Thoracic aorta (tissue), 2 donors: ENCODE measurements at places on chromosomes 11 and 22.
A peak's percentile ranks its signal among the peaks of the same experiment; 100 is the strongest.

GRCh38 chr11:118980191-118980881, 8.8 kb downstream of the FOXR1 start:
- DNase-seq: no peak

DNA sequence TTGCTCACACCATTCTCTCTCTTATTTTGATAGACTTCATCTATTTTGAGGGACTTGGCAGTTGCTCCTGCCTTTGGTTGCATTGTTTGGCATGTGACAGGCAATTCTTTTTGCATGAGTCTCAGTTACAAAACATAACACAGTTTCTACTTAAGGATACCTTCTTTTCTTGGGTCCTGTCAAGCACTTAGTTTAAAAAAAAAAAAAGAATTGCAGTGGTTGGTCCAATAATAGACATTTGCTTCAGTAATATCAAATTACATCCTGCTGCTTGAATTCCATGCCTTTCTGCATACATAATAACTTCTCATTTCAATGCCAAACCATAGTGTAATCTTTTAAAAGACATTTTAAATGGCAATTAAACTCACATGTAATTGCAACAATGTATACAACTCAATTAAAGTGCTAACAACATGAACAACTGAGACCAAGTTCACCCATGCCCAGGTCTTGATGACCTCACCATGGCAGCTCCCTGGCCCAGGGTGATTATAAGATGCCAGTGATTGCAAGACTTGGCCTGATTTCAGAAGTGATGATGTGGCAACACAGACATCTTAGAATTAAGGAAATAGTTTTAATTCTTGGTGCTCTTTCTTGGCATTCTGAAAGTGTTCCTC, 32.2 kb upstream of the PLET1 start:
- DNase-seq: peak; percentile 58

GRCh38 chr11:128026596-128026995, 560.8 kb downstream of the ETS1 start:
- peak; percentile 13 for DNase-seq

DNA sequence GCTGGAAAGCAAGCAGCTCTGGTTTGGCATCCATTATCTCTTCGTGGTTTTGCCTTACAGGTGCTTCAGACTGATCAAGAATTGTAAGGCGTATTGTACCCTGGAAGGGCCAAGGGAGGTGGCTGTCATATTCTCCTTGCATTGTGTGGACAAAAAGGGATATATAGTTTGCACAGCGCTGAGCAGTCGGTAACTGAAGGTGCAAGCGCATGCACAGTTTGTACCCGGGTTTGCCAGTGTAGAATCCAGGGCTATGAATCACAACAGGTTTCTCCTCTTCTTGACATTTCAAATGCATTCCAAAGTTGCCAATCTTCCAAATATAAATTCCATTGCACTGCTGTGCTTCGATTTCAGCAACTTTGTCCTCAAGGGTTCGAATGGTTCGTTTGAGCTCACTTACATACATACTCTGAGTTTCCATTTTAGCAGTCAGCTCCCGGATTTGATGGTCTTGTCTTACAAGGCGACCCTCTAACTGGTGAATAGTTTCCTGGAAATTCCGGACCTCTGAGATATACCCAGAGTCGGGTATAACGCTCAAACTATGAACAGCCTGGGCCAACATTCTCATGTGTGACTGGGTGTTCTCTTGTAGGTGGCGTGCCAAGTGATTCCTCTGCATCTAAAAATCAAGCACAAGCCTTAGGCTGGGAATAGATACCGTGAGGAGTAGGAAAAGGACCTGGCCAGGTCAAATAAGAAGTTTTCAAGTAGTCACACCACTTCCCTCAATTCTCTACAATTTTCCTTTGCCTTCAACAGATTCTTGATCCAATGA, 19.9 kb downstream of the TRAF6 start:
- DNase-seq: no peak

- no peak for DNase-seq
These were observed 343.0 kb upstream of the NCAM1 start for GRCh38 chr11:112617977-112618826.

DNA sequence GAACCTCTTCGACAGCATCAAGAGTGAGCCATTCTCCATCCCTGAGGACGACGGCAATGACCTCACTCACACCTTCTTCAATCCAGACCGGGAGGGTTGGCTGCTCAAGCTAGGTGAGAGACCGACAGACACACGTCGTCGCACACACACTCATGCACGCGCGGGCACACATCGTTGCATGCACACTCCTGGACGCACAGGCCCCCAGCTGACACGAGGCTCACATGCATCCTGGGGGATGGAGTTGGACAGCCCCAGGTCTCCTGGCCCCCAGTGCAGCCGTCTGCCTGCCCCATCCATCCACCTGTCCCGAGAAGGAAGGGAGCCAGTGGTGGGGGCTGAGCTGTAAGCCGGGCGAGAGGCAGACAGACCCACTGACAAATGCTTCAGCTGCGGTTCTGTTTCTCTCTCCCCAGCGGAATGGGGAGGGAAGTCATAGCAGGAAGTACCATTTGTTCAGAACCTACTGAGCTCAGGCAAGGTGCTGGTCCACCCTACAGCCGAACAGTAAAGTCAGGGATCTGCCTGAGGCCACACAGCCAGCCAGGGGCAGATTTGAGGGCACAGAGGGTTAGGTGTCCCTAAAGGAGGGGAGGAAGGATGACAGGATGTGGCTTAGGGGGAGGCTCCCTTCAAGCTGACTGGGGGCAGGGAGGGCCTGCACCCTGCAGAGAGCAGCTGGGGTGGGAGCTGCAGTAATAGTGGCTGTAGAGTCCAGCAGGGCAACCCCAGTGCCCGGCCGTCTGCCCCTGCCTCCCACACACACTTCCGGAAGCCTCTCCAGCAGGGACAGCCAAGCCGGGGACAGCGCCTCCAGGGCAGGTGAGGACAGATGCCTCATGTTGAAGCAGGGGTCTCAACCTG, 27.1 kb downstream of the CYTH4 start:
- no peak for DNase-seq

GRCh38 chr11:119362741-119363080, 16.2 kb upstream of the MFRP start:
- DNase-seq: no peak

DNA sequence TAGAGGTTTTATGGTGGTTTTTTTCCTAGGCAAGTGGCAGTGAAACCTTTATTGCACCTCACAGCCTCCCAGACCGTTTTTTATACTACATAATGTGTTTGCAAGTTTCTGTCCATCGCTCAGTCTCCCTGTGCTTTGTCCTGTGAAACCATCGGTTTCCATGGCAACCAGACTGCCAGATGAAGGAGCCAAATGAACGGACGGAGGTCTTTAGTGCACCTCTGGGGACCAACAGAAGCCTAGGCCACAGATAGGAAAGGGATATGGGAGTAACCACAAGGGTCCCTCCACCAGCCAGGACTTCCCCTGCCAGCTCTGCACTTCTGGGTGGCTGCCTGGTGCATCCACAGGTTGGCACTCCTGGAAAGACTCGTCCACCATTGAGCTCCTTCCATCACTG, 165.0 kb downstream of the CHST1 start:
- no peak for DNase-seq

- DNase-seq: no peak
These were observed 104.7 kb upstream of the BID start for GRCh38 chr22:17878941-17879340.

DNA sequence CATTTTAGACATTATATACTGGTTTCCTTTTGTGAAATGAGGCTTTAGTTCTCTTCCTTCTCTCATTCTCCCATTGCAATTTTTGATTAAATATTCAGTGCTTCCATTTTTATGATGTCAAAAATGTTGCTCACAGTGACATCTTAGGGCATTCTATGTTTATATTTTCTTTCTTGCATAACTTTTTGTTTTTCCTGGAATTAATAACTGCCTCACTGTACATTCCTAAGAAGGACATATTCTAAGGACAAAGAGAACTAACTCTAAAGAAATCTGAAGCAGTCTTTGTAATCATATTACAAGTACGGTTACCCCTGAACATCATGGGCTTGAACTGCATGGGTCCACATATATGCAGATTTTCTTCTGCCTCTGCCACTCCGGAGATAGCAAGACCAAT, 25.8 kb upstream of the P2RY6 start:
- DNase-seq: no peak

DNA sequence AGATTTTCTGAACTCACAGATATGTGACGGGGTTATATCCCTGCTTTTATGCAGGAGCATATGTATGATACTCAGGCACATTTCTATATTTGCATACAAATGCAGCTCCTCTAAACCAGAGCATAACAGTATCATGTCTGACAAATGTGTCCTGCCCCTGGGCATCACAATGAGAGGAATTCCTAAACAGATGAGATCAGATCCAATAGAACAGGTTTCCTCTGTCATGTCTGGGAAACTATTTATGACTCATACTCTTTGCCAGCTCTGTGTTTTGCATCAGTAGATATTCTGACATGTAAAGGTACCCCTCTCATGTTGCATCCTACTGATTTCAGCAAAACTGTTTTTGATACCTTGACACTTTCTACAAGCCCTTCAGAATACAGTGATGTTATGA, 29.4 kb downstream of the SYT9 start:
- DNase-seq: no peak

DNA sequence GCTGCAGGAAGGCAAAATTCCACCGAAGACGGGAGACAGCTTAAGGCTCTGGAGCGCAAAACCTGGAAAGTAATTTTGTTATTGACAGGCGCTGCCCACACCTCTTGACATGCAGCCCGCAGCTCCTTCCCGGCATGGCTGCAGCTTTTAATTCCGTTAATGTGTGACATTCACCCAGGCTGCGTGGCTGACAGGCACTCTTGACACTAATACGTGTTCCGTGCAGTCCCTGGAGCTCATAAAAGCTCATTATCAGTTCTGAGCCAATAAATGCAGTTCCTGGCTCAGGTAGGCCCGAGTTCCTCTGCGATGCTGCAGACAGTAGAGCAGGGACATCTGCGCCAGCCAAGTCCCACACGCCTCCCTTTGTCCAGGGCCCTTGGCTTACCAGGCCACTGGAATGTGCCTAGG, 34.8 kb downstream of the TSPAN18 start:
- DNase-seq: no peak

DNA sequence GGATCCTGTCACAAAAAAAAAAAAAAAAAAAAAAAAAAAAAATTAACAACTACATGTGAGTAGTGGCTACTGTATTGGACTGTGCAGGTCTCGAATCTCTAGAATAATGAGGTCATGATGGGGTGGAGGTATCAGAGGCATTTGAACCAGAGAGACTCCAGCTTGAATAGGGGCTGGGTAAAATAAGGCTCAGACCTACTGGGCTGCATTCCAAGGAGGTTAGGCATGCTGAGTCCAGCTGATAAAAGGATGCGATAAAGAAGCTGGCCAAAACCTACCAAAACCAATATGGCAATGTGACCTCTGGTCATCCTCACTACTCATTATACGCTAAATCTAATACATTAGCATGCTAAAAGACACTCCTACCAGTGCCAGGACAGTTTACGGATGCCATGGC, 5.9 kb upstream of the PACSIN3 start:
- DNase-seq: no peak

- no peak for DNase-seq
These were observed 9.0 kb downstream of the FAM76B start for GRCh38 chr11:95780544-95780943.

DNA sequence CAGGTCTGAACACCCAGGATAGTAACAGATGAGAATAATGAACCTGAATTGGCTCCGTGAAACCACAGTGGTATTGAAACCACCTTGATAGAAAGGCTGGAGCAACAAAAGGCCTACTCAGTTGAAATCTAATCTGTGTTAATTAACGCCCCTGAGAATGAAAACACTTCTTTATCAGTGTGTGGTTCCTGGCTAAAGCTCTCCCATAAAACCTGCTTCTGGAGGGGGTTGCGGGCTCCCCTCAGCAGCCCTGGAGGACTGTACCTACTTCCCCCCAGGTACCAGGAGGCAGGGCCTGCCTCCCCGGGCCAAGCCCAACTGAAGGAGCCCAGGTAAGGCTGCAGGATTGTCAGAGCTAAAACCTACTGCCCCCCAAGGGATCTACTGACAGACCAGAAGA, 54.6 kb downstream of the PLEKHA7 start:
- no peak for DNase-seq

DNA sequence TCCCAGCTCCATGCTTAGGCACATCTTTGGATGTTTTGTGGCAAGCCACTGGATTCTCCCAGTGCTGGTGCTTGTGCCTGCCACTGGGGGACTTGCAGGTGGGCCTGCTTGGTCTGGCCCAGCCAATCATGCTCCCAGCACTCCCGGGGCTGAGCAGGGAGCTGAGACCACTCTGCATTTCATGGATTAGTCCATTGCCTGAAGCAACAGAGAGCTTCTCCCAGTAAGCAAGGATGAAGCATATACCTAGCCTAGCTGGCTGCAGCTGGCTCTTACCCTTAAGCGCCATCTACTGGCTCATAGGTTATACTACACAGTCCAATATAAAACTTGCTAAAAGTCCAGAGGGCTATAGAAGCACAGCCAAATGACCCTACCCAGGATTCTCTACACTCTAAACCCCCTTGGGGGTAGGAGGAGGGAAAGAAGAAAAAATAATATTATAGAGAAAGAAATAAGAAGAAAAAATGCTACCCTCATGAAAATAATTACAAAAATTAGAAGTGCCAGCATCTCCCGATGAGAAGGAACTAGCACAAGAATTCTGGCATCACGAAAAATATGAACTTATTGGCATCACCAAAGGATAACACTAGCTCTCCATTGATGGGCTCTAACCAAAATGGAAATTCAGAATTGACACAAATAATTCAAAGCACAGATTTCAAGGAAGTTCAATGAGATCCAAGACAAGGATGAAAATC, 275.3 kb downstream of the C11orf87 start:
- DNase-seq: no peak

DNA sequence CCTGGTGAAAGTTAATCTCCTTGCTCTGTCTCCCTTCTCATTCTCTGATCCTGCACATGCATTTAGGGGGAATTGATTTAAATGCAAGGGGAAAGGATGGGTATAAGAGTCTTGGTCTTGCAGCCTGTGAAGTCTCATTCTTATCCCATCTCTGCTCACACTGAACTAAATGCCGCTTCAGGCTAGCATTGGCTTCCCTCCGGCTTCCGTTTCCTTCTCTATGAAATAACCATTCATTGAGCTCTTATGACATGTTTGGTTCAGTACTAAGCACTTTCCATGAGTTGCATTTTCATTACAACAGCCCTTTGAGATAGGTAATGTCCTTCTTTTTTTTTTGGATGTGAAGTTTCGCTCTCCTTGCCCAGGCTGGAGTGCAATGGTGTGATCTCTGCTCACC, 5.6 kb downstream of the ZBTB16 start:
- no peak for DNase-seq

DNA sequence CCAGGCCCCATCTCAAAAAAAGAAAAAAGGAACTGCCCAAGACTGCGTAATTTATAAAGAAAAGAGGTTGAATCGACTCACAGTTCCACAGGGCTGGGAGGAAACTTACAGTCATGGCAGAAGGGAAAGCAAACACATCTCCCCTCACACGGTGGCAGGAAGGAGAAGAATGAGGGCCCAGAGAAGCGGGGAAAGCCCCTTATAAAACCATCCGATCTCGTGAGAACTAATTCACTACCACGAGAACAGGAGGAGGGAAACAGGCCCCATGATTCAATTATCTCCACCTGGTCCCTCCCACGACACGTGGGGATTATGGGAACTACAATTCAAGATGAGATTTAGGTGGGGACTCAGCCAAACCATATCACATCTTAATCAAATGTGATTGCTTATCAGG, 82.2 kb downstream of the BUD13 start:
- DNase-seq: no peak

GRCh38 chr11:92460213-92460612, 235.6 kb downstream of the FAT3 start:
- no peak for DNase-seq

GRCh38 chr11:66659763-66660162, 17.9 kb downstream of the RBM4B start:
- no peak for DNase-seq

GRCh38 chr22:30890686-30891442, 77.7 kb downstream of the MORC2 start:
- no peak for DNase-seq

- DNase-seq: no peak
These were observed 74.4 kb downstream of the PPP2R1B start for GRCh38 chr11:111691741-111692140.
